GM19239 (cell line): ENCODE measurements at places on chromosomes 2 and 18.

GRCh38 chr2:62348700-62349099, 152.8 kb downstream of the B3GNT2 start:
- DNase-seq: no peak

DNA sequence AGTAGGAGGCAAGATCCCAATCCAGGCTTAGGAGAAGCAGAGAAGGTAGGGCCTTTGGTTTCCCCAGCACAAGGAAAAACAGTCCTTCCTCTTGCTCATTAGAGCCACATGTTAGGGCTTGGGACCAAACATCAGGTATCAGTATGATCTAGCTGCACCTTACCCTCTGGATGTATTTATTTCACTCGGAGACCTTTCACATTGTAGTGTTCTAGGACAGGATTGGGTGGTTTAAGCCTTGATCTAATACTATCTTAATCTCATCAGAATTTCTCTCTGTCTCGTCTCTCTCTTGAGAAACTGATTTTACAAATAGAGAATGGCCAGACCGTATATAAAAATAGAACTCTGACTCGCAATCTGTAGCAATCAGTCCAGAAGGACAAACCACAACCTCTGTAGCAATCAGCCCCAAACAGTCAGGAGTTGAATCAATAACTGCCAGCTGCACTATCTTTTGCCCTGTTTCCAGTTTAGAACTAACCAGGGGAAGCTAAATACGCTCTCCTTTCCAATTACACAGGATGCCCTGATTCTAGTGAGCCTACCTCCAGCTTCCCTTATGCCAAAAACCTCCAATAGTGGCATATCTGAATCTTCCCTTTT, 207.1 kb downstream of the TDRD15 start:
- DNase-seq: no peak

GRCh38 chr18:8800445-8800844, 95.1 kb downstream of the MTCL1 start:
- no peak for DNase-seq

- no peak for DNase-seq
These were observed 2.9 kb downstream of the SERTAD2 start for GRCh38 chr2:64650722-64651338.

DNA sequence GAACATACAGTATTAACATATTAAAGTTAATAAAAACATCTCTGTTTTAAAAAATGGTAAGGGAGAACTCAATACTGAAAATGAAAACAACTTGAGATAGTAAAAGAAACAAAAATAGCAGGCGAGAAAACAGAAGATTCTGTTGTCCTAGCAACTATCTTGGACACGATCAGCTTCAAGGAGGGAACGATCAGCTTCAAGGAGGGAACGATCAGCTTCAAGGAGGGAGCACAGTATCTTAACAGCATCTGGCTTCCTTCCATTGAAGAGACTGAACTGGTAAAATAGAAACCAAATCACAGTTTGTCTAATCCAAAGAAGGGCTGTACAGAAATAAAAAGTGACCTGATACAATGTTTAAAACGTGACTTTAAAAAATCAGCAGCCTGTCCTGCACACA, 51.8 kb downstream of the NDUFA10 start:
- DNase-seq: no peak
